ENCODE measurements at places on chromosomes 7 and 10. TPM values are rescaled to one million over a fixed set of nuclear protein-coding genes. Genes with fewer than 3 reads are reported as not detected.

The HERC4 gene
- total RNA-seq: 29.9 TPM

The OR2A42 gene
- total RNA-seq: not detected

The CDHR1 gene
- 0.26 TPM for total RNA-seq

The HTR7 gene
- total RNA-seq: 0.35 TPM

The ACTR3C gene
- total RNA-seq: 0.09 TPM

The KDM7A gene
- total RNA-seq: 3.3 TPM

The TAS2R4 gene
- total RNA-seq: 0.09 TPM

The DUSP5 gene
- total RNA-seq: 6.8 TPM

The NRCAM gene
- 31.8 TPM for total RNA-seq

Data from pericardium fibroblast (primary cell).